ENCODE measurements at places on chromosomes 2 and 18. TPM values are rescaled to one million over a fixed set of nuclear protein-coding genes. Genes with fewer than 3 reads are reported as not detected.

GRCh38 chr18:62894681-62895390, 179.5 kb downstream of the PHLPP1 start:
- DNase-seq, result no peak

- no peak for DNase-seq
Observed at GRCh38 chr2:26630669-26631360, 10.4 kb downstream of the CIB4 start.

- DNase-seq, result no peak
Observed at GRCh38 chr2:218344090-218344754, 12.4 kb upstream of the CATIP start.

DNA sequence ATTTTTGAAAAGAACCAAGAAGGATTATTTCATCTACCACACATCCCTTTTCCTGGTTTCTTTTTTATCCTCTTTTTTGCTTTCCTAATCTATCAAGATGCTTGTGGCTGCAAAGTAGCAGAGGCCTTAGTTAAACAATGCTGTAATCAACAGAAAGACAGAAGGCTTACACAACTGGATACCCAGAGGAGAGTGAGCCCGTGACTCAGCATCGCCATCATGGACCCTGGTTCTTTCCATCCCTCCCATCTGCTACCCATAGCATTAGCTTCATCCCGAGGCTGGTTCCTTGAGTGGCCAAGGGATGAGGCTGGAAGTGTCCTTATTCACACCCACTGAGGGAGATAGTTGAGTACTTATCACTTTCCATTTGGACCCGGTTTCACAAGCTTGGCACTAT, 7.5 kb upstream of the HAAO start:
- DNase-seq, result no peak

GRCh38 chr2:145743011-145743410, 1223.1 kb upstream of the ZEB2 start:
- DNase-seq, result no peak

RAPGEF4 gene
- total RNA-seq, result 10.9 TPM

SAP130 gene
- total RNA-seq, result 13.1 TPM
